ENCODE measurements at places on chromosomes 6 and 20.

GRCh38 chr6:135173242-135173988, 7.7 kb upstream of the MYB start:
- no peak for DNase-seq

GRCh38 chr6:34339432-34339831, 53.0 kb downstream of the NUDT3 start:
- no peak for DNase-seq

- DNase-seq, result no peak
Measured at GRCh38 chr6:14897831-14898230, 348.0 kb upstream of the JARID2 start.

- DNase-seq, result no peak
Measured at GRCh38 chr20:25439328-25439727, 31.9 kb downstream of the GINS1 start.

Data from midbrain (tissue), 1 donor.